ENCODE measurements at places on chromosomes 2 and 18.

DNA sequence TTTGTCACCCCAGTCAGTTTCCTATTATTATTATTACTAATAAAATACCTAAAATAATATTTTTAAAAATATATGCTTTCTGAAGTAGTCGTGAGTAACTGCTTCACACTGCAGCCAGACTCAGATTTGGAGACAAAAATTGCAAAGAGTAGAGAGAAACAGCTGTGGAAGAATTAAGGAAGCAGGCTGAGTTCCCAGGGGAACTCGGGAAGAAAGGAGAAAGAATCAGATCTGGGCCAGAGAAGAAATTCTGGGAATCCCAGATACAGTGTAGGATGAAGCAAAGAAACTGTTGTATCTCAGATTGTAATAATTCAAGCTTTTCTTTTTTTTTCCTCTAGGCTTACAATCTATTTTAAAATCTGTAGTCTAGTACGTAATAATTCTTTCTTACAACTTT, 182.3 kb downstream of the FTCDNL1 start:
- DNase-seq: no peak

DNA sequence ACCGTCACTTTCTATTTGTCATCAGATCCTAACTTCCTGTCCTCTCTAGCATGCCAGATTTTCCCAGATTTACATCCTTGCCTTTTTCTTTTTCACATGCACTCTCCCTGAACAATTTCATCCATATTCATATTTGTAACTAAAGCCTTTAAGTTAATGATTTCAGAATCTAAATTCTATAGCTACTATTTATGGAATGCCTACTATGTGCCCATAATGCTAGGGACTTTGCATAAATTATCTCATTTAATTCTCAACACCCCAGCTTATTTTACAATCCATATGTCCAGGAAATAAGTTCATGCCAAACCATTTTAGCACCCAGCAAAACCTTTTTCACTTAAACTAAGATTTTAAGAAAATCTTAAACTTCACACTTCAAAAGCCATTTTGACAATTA, 531.9 kb downstream of the NUP35 start:
- no peak for DNase-seq

- no peak for DNase-seq
These were observed 114.1 kb downstream of the ZNF516 start for GRCh38 chr18:76380791-76381405.

DNA sequence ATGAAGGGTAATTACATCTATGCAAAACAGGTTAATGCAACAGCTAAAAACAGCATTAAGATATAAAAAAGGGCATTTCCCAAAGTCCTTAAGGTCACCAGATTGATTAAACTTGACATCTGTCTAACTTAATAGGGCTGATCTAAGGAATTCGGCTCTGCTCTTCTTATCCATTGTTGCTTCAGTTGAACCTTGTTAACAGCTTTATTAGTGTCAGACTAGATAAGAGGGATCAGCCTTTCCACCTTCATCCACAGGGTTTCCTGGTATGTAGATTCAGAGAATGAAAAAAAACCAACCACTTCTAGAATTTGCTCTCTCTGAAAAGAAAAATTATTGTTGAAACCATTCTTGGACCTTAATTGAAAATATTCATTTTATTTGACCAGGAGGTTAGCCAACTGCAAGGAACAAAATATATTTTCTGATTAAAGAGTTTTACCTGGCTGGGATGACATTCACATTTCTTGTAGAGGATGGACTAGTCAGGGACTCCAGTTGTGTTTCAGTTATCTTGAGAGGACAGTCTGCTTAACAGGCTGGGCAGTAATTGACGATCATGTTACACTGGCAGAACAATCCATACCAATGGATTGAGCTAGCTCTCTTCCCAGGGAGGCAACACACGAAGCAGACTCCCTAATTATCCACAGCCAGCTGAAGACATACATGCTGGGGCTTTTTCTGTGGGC, 357.4 kb upstream of the ACVR2A start:
- DNase-seq: no peak

GRCh38 chr2:20094142-20094755, 42.8 kb upstream of the LAPTM4A start:
- no peak for DNase-seq

DNA sequence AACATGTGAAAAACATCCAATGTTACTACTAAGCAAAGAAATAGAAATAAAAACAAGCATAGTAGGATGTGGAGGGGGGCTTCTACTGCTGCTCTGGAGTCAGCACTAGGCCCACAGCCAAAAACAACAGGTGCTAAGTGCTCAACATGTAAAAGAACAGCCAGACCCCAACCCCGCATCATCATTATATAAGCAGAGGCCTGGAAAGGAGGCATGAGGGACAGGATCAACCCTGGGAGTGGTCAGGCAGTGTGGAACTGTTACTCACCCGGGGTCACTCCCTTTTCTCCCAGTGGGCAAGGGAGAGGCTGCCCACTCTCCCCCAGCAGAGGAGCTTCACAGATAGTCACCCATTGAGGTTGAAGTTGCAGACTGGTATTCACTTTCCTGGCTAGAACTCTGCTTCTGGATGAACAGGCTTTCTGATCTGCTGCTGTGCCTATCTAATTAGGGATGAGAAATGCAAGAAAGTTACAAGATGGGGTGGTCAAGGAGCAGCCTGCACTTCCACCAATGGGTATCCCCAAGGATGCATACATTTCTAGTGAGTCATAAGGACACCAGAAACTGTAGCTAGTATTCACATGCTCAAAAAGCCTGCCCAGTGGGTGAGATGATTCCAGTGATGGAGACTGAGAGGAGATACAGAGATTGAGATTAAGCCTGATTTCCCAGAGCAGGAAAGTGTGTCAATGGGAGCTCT, 480.1 kb upstream of the TCF4 start:
- DNase-seq: peak; percentile 78

DNA sequence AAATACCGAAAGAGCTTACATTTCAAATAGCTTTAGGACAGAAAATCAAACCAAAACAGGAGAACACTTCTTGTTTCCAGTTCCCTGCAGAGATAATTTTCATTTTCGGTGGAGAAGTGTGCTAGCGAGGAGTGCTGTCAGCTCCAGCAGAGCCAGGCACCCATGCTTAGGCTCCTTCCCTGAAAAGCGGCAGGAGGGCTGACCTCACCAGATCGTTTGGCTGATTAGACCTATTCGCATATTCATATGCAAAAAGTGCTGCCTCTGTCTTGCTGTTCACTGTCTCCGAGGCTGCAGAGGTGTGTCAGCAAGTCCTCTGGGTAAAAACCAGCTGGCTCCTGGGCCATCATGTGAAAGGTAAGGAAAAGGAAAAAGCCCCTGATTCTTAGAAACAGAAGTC, 225.8 kb upstream of the COPS8 start:
- DNase-seq: peak; percentile 7

- DNase-seq: peak; percentile 12
These were observed 135.0 kb downstream of the SMAD7 start for GRCh38 chr18:48815581-48816324.

- DNase-seq: no peak
These were observed 80.1 kb downstream of the XDH start for GRCh38 chr2:31334311-31335026.

GRCh38 chr2:67462738-67463496, 65.8 kb downstream of the ETAA1 start:
- no peak for DNase-seq

DNA sequence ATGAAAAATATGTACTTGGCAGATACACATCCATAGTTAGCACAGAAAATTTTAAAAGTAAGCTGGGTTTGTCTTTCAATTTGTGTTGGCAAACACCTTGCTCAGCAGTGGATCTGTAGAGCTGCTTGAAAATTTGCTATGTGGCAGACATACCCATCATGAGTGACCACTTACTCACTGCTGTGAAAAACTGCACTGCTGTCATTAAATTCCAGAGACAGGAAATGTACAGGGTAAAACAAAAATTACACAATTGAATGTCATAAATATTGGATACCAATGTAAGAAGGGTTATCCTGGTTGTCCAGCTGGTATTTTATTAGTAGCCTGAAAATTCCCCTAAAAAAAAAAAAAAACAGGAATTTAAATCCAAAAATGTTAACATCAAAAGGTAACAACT, 24.5 kb downstream of the NIF3L1 start:
- no peak for DNase-seq

- peak; percentile 76 for DNase-seq
These were observed 115.0 kb downstream of the SPTBN1 start for GRCh38 chr2:54570925-54571694.

- DNase-seq: peak; percentile 59
These were observed 48.9 kb downstream of the TGIF1 start for GRCh38 chr18:3498698-3499471.

GRCh38 chr2:83654091-83654611, 804.9 kb downstream of the SUCLG1 start:
- no peak for DNase-seq

GRCh38 chr2:222984908-222985307, 67.1 kb upstream of the KCNE4 start:
- DNase-seq: no peak

DNA sequence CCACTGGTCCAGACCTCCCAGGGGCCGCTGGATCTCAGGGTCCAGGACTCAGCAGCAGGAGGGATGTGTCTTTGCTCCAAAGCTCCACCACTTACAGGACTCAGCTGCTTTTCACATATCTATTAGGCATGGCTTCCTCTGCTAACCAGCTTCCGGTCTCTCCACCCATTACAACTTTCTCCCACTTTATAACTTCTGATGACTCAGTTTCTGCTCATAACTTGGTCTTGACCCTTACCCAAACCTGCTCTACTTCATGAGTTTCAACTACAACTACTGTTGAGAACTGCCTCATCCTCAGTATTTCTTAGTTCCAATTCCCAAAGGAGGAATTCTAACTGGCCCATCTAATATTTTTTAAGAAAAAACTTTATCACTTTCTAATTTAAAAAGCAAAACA, 17.2 kb downstream of the SULT1C2 start:
- DNase-seq: no peak

DNA sequence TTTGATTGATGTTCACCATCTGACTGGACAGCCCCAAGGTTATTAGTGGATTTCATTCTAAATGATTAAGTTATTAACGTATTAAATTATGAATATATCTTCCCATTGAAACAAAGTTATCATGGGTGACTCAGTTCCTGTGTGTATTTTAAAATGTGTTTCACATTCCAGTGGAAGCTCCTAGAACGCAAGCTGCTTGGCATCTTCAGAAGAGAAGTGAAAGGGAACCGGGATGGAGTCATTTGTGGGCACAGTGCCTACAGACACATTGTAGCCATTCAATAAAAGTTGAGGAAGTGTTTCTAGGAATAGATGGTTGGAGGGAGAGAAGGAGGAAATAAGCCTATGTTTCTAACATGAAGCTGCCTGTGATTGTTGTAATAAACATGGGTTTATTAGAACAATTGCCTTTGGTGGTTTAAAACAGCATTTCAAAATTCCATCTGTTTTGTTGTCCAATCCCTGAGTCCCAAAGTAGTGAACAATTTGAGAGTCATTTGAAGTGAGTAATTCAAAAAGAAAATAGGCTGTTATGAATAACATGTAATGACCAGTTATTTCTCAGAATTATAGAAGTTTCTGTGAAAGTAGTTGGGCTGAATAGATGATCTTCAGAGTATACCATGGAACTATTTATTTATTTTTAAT, 143.5 kb downstream of the PKP4 start:
- peak; percentile 56 for DNase-seq

- DNase-seq: no peak
These were observed 879.9 kb downstream of the DCC start for GRCh38 chr18:53219853-53220252.

DNA sequence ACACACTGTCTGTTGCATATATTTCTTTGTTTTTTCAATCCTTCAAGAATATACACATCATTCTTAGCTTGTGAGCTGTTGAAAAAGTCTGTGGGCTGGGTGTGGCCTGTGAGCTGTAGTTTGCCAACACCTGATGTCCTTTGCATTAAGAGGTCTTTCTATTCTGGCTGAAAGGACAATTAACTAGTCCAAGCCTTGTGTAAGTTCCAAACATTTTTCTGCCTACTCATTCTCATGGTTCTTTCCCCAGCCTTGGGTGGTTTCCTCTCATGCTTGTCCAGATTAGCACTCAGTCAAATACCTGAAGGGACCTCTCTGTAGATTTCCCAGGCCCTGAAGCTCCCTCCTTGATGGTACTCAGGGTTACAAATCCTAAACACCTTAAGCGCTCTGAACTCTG, 57.8 kb upstream of the NABP1 start:
- DNase-seq: no peak

DNA sequence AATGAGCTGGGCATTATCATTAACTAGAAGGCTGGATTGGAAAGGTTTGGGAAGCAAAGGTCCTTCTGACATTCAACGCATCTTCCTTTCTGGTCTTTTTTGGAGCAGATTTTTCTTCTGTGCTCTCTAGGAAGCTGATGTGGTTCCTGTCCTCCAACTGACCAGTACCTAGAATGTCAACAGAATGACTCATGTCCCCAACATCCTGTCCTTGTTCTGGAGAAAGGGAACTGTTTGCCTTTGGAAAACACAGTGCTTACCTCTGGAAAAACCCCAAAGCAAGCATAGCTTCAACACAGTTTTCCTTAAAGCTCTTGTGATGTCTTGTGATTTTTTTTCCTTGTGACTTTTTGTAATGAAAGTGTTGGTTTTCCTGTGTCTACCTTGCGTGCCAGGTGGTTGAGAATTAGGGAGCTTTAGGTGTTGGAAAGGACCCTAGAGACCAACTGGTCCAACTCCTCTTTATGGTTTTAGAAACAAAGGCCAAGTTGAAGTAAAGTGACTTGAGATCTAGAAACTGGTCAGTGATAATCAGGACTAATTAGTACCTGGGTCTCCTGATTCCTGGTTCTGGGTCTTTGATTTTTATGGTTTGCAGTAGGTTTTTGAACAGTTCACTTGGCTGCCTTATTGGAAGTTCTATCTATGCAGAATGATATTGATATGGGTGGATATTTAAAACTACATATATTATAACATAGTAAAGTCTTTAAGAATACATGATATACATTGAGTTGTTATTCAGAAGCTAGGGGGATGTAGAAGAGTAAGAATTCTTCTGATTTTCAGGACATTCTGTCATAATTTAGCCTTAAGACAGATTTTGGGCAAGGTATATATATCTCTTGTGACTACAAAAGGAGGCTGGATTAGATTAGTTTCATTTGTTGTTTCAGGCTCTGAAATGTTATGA, 70.5 kb downstream of the FMNL2 start:
- DNase-seq: no peak

GRCh38 chr18:8762968-8763367, 57.6 kb downstream of the MTCL1 start:
- no peak for DNase-seq

DNA sequence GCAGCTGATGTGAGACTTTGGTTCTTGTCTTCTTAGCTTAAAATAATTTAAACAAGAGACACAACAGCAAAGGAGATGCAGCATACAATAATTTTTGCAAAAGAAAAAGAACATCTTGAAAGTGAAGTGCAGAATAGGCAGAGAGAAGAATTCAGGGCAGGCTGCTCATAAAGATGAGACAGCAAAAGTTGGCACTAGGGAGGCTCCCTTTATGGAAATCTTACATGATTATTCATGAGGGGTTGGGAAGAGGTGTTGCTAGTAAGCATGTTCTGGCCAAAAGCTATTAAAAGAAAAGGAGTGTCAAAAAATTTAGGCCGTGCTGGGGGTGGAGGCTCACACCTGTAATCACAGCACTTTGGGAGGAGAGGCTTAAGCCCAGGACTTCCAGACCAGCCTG, 4.2 kb upstream of the ALPP start:
- DNase-seq: no peak
